Motor neuron (in vitro differentiated cells): ENCODE measurements at places on chromosomes 3 and 15. TPM values are rescaled to one million over a fixed set of nuclear protein-coding genes. Genes with fewer than 3 reads are reported as not detected.

Gene ANKUB1
- total RNA-seq, result 0.27 and 0.36 TPM in 2 replicates

Gene CCDC54
- total RNA-seq, result 0.37 TPM in 1 of 2 replicates, not detected in the other

Gene C3orf33
- 4.8 and 5.9 TPM in 2 replicates for total RNA-seq

Gene ZKSCAN7
- 5.8 and 10.5 TPM in 2 replicates for total RNA-seq

Gene GABRR3
- 0.13 TPM in 1 of 2 replicates, not detected in the other for total RNA-seq

Gene WDR53
- 8.4 and 10.7 TPM in 2 replicates for total RNA-seq

Gene SYNPR
- 1.9 and 3.0 TPM in 2 replicates for total RNA-seq

Gene FSTL1
- total RNA-seq, result 57.4 and 58.2 TPM in 2 replicates

Gene SLC28A2
- total RNA-seq, result 0.69 and 1.0 TPM in 2 replicates

GRCh38 chr3:5948084-5948483, 760.6 kb downstream of the EDEM1 start:
- no peak for ATAC-seq

- ATAC-seq, result no peak
These were observed 54.5 kb downstream of the MRPS25 start for GRCh38 chr3:15010664-15011063.

DNA sequence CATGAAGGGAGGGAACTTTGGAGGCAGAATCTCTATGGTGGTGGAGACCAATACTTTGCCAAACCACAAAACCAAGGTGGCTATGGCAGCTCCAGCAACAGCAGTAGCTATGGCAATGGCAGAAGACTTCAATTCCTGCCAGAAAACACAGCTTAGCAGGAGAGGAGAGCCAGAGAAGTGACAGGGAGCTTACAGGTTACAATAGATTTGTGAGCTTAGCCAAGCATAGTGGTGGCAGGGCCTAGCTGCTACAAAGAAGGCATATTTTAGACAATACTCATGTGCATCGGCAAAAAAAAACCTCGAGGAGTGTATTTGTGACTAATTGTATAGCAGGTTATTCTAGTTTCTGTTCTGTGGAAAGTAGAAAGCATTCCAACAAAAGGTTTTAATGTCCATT, 6.4 kb upstream of the CSTA start:
- ATAC-seq, result no peak

- ATAC-seq, result no peak
These were observed 45.5 kb upstream of the SUCLG2 start for GRCh38 chr3:67699882-67700281.

DNA sequence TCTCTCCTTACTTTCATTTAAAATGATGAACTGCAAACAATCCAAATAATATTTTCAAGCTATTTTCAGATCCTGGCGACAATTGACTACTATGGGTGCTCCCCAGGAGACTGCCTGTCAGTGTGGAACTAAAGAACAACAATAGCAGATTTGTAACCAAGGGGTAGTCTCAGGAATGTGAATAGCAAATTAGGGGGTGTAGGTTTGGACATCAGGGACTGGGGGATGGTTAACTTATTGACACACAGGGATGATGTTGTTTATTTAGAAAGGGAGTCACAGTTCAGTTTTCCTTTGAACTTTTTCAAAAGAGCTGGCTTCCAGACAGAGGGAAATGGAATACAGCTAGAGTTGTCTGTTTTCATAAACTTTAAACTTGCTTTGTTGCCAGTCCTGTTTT, 229.8 kb downstream of the LRTM1 start:
- ATAC-seq, result peak; percentile 65

DNA sequence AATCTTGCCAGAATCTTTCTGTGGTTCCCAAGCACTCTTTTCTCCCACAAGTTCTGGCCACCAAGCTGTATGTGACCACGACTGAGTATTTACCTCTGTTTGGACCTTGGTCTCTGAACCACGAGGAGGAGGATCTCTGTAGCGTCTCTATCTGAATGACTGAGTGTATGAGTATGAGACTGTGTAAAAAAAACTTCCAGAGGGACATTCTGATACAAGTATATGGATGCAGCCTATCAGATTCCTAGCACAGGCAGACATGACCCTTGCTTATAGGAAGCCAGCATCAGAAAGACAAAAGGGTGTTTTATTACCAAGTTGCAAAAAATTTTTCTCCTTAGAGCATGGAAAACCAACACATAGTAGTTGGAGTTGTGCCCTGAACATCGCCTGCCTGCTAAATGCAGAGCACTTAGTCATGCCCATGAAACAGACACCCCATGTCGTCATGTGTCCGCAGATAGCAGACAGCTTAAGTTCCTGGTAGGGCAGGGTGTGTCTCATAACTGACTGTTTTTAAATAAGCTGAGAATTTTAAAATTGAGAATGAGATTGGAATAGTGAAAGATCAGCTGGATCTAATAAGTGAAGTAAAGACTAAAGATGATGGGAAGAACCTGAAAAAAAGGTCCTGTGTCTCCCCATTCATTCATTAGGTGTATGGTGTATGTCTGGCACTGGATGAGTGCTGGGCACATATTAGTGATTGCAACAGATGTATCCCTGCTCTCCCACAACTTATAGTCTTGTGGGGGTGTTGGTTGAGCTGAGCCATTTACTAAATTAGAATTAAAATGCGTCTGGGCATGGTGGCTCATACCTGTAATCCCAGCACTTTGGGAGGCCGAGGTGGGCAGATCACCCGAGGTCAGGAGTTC, 30.9 kb downstream of the DAG1 start:
- ATAC-seq, result peak; percentile 96

- no peak for ATAC-seq
These were observed 81.3 kb downstream of the ABI3BP start for GRCh38 chr3:100911956-100912355.

DNA sequence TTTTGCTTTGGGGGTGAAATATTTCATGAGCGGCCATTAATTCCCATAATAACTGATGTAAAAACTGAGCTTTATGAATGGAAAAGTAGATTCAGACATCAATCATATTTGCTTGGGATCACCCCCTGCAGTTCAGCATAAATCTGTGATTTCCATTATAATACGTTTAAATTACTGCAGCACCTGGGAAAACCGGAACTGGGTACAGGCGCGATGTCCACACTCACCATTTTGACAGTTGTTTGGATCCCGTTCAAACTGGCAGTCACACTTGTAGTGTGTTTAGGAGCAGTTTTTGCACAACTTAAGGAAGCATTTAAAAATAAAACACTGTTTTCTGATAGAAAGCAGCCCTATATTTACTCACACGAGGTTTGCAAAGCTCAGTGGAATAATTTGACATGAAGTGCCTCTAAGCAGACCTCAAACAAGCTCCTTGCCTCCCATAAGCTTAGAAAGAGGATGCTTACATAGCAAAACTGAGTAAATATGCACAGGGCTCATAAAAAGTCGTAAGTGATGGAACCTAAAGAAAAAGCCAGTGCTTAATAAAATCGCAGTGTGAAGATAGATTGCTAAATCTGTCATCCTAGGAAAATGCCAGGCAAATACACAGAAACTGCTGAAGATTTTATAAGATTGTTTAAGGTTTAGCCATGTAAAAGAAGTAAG, 377.6 kb downstream of the PTPRG start:
- no peak for ATAC-seq

GRCh38 chr3:42123012-42123581, 31.9 kb downstream of the TRAK1 start:
- ATAC-seq, result no peak

- ATAC-seq, result no peak
These were observed 66.4 kb downstream of the TCF12 start for GRCh38 chr15:56984681-56985481.

GRCh38 chr3:146912241-146913015, 307.3 kb upstream of the PLSCR5 start:
- ATAC-seq, result no peak

DNA sequence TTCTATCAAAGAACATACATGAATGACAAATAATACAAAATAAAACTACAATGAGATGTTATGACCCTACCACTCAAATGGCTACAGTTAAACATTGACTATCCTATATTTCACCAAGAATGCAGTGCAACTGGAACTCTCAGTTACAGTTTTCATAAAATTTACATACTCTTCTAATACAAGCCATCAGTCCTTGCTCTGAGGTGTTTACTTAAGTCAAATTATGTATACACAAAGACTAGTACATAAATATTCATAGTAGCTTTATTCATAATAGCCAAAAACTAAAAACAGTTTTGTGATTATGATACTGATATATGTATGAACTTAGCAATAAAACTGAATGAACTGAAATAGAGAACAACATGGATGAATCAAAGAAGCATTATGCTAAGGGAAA, 19.2 kb downstream of the MLF1 start:
- ATAC-seq, result no peak

- no peak for ATAC-seq
These were observed 36.2 kb downstream of the SLC6A11 start for GRCh38 chr3:10852066-10852808.
